Smooth muscle cell of the coronary artery (primary cell): ENCODE measurements at places on chromosomes 12 and 14. TPM values are rescaled to one million over a fixed set of nuclear protein-coding genes. Genes with fewer than 3 reads are reported as not detected.

Gene FGF23
- total RNA-seq: not detected in 2 replicates

Gene SLC2A3
- 48.8 and 94.7 TPM in 2 replicates for total RNA-seq

Gene LMNTD1
- 0.23 TPM in 1 of 2 replicates, not detected in the other for total RNA-seq

Gene TAS2R14
- total RNA-seq: 1.6 and 2.5 TPM in 2 replicates

Gene TAS2R20
- total RNA-seq: 1.9 and 2.3 TPM in 2 replicates

Gene TAS2R19
- total RNA-seq: 4.1 and 4.3 TPM in 2 replicates

Gene SMCO2
- 0.08 TPM in 1 of 2 replicates, not detected in the other for total RNA-seq

Gene ARHGDIB
- total RNA-seq: 3.9 and 78.3 TPM in 2 replicates

Gene ITFG2
- total RNA-seq: 11.0 and 32.2 TPM in 2 replicates

Gene KRT4
- not detected in 2 replicates for total RNA-seq

Gene RFX4
- total RNA-seq: not detected in 2 replicates

Gene MORN3
- total RNA-seq: 1.1 and 2.0 TPM in 2 replicates

Gene CSRP2
- total RNA-seq: 13.5 and 29.0 TPM in 2 replicates

Gene SERPINA9
- total RNA-seq: not detected in 2 replicates

Gene DNAJC22
- total RNA-seq: under 0.01 and 5.9 TPM in 2 replicates

Gene CD4
- 0.23 and 0.47 TPM in 2 replicates for total RNA-seq

Gene GPR132
- total RNA-seq: 0.12 TPM in 1 of 2 replicates, not detected in the other

Gene FGF6
- total RNA-seq: not detected in 2 replicates

Gene CCDC59
- total RNA-seq: 45.6 and 48.1 TPM in 2 replicates

Gene SYNDIG1L
- total RNA-seq: not detected in 2 replicates

Gene BCL7A
- total RNA-seq: 4.8 and 5.0 TPM in 2 replicates

Gene DYNLL1
- 304 and 347 TPM in 2 replicates for total RNA-seq
